ENCODE measurements at places on chromosomes 12 and 14.
A peak's percentile ranks its signal among the peaks of the same experiment; 100 is the strongest.

DNA sequence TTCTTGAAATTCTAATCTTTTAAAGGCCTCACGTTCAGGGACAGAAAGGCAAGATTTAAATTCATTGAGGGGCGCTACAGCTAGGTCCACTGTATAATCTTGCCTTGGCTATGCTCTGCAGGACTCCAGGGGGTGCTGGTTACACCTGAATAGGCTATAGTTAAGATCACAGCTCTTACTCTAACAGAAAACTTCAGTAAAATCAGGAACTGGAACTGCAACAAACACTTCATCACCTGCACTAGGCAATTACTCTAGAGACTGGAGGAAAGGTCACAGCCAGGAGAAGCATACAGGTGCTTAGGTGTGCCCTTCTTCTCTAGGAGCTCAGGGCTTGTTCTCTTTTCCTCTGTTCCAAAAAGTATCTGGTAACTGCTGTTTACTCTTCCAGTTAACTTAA, 20.9 kb downstream of the SLCO1C1 start:
- no peak for DNase-seq

DNA sequence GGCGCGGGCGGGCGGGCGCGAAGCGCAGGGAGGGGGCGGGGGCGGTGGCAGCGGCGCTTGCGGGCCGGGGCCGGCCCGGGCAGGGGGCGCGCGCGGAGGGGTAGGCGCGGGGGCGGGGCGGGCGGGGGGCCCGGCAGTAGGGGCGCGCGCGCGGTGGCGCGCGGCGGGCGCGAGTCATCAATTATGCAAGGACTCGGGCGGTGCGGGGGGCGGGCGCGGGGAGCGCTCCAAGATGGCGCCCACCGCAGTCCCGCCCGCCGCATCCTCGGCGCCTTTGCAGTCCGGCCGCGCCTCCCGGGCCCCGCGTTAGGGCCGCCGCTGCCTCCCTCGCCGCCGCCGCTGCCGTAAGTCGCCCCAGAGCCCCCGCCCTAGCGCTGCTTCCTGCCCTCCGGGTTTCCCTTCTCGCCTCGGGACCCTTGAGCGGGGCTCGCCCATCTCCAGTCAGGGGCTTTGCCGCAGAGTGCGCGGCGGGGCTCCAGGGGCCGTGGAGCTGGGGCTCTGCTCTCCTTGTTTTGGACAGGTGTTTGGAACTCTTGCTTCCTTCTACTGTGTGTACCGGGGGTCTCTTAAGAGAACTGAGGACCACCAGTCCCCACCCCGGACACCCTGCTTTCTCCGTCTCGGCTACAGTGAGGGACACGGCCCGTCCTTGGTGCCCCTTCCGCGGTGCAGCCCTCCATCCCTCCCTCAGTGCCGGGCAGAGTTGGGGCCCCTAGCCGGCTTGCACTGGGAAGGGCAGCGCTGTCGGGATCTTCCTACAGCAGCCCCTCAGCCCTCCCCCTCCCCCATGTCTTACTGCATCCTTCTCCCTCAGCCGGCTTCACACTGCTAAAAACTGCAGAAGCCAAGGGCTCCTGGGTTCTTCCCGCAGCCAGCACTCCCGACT, at the start of gene SCN8A:
TSS of gene SCN8A (plus strand) at position 218 of the 886 bp plus-strand sequence. CDS start 71,585 bp downstream, outside the sequence.
- DNase-seq, result peak; percentile 33

GRCh38 chr12:6235906-6236640, 35.9 kb downstream of the CD9 start:
- DNase-seq, result no peak

DNA sequence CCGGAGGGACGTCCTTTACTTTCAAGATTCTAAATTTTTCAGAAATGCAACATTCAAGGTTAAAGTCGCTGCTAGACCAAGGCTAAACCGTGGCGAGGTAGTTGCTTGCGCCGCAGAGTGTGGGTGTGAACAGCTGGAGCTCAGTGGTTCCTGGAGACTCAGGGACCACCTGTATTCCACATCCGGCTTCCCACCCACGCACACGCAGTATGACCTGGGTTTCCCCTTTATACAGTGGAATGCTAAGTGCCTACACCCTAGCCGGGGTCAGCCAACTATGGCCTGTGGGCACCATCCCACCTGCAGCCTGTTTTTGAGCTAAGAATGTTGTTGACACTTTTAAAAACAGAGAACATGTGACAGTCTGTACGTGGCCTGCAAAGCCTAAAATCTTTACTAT, 42.9 kb upstream of the TESC start:
- no peak for DNase-seq

DNA sequence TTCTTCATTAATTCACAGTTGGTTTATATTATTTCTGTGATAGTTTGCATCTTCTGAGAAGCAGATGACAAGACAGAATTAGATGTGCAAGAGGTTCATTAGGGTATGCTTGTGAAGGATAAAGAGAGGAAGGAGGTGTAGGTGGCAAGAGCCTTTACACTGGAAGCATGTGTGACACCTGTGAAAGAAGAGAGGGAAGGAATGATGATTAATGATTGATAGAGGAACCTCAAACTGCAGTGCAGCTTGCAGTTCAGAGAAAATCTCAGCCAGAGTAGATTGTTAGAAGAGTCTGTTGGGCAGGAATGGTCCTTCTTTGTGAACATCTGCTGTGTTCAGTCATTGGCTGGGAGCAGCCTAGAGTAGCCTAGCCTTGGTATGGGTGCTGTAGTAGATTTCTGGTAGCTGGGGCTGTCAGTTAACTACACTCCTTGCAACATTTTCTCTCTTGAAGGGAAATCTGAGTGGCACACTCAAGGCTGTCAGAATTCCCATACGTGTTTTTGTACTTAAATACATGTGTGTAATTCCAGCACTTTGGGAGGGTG, 9.0 kb downstream of the RCOR1 start:
- DNase-seq, result no peak
